SK-N-SH (cell line): ENCODE measurements at places on chromosomes 3 and 15. TPM values are rescaled to one million over a fixed set of nuclear protein-coding genes. Genes with fewer than 3 reads are reported as not detected.
A peak's percentile ranks its signal among the peaks of the same experiment; 100 is the strongest.

DNA sequence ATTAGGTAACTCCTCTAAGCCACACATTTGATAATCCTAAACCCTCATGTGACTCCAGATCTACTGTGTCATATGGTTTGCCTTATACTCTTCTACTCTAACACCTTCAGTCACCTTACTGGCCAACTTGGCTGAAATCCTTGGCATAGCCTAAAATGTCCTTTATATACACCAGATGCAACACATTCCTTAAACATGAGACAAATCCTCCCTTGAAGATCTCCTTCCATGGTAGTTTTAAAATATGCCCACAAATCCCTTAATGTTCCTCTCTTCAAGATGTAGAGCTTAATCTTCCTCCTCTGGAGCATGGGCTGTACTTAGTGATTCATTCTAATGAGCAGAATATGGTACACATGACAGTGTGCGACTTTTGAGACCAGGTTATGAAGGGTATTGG, 238.9 kb downstream of the SUCLG2 start:
- no peak for DNase-seq

Gene CYP19A1
- 0.03 TPM in 1 of 2 replicates, not detected in the other for polyA plus RNA-seq

DNA sequence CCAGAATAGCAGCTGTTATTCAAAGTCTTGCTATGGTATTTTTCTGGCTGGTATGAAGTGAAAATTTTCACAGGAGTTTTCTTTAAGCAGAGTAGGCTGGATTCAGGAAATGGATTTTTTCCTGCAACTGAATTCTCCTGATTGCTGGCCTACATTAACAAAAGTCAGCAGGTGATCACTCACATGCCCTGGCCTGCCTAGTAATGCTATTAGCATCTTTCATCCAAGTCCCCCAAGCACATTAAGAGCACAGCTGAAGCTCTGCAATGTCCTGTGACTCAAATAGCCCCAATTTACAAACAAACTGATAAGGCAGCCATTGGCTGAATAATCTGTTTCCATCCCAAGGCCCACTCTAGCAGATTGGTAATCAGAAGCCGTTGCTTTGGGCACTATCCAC, 688.3 kb upstream of the LMCD1 start:
- DNase-seq, result peak; percentile 22

GRCh38 chr3:47553407-47553806, 25.3 kb downstream of the CSPG5 start:
- no peak for DNase-seq

DNA sequence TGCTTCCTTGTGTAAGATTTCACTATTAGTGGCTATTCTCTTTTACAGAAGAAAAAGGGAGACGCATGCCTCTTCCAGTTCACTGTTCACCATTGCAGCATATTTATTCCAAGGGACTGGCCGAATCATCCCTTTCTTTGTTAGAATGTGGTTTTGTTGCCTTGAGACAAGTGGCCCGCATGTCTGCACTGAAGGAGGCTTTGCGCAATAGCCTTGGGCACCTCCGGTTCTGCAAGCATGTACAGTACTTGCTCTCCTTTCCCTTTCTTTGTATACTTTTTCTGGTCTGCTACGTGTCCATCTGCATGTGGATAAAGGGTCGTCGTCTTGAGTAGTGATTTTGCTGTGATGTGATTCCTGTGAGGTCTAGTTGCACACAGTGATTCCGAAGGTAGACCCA, 43.0 kb downstream of the FLNB start:
- DNase-seq, result no peak
